ENCODE measurements at places on chromosomes 3 and 15.

DNA sequence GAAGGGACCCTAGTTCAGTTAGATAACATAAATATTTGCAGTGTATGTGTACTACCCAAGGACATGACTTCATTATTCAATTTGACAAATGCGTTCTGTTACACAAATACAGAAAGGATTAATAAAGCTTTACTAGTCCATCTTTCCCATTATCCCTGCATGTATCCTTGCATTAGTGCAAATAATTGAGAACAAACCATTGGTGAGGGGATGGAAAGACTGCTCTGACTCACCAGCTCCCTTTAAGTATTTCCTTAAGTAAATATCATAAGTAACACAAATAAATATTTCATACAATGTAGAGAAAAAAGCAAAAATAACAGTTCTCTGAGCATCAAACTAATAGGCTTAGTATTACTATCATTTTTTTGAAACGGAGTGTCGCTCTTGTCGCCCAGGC, 1.9 kb upstream of the GPD1L start:
- no peak for DNase-seq

DNA sequence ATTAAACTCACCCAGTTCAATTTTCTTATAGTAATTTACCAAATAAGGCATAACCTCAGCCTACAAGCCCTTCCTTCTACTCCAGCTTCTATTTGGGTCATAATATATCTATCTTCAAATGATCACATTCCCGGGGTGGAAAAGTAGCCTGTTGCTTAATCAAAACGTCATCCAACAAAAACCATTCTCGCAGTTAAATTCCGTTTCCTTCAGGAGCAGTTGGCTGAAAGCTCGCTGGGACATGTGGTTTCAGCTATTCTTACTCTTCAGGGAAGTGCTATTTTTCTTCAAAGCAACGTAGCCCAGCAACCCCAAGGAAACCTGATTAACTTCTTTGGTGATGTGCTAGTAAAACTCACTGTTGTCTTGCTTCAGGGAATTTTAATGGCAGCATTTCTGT, 59.6 kb downstream of the MAGI1 start:
- no peak for DNase-seq

DNA sequence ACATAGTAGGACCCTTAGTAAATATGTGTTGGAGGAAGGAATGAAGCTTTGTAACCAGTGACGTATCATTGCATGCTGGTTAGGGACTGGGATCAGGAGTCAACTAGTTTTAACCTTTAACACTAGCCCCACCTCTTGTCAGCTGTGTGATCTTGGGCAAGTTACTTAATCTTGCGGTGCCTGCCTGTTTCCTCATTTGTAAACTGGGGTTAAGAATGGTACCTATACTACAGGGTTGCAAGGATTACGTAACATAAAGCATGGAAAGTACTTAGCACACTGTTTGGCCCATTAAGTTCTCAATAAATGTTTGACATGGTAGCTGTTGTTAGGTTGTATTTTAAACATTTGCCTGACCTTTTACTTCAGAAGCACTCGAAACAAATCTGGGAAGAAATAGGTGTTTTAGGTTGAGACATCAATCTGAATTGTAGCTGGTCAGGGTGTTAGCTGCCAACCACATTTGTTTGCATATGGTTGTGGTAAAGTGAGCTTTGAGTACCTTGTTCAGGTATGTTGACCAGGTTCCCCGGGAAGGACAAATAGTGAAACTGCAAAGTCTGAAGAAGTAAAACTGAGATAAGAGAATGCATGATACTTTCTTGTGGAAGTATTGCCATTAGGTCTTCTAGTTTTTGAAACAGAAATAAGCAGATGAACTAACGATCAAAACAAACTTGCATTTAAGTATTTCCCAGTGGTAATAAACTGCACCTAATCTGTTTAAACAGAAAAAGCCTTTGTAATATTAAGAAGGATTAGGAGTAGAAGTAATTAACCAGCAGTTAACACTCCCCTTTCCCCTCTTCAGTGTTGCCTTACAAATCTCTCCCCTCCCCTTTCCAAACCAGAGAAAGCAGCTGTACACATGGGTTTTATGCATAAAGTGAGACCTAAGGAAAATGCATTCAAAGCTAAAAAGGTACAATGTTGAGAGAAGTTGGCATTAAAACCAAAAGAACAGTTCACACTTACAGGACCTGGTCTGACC, 25.8 kb upstream of the SCAANT1 start:
- DNase-seq, result no peak

DNA sequence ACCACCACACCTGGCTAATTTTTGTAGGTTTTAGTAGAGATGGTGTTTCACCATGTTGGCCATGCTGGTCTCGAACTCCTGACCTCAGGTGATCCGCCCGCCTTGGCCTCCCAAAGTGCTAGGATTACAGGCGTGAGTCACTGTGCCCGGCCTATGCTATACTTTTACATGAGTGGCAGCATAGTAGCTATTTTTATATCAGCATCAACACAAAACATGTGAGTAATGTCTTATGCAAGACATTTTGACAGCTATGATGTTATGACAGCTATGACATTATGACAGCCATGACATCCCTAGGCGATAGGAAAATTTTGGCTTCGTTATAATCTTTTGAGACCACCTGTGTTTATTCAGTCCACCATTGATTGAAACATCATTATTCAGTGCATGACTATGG, 4.1 kb upstream of the NAALADL2 start:
- DNase-seq, result no peak

GRCh38 chr15:70258369-70259027, 160.8 kb upstream of the TLE3 start:
- no peak for DNase-seq

DNA sequence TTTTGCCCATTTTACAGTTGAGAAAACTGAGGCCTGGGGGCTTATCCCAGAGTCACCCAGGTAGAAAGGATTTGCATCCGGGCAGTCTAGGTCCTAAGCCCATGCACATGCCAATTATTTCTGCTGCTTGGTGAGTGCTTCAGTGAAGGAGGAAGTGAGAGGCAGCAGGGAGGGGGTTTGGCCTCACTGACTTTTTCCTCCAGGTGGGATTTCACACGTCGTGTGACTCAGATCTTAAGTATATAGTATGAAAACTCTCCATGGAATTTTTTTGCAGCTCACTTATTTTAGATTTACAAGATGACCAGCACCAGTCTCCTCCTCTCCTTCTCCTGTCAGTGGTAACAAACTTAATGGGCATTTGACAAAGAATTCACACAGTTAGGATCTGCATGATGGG, 4.6 kb downstream of the ITGA11 start:
- no peak for DNase-seq

- DNase-seq, result no peak
Measured at GRCh38 chr3:106232956-106233355, 364.1 kb upstream of the CBLB start.

GRCh38 chr15:26049900-26050657, 187.0 kb upstream of the ATP10A start:
- no peak for DNase-seq

- no peak for DNase-seq
Measured at GRCh38 chr15:26598704-26599103, 174.2 kb downstream of the GABRB3 start.

- no peak for DNase-seq
Measured at GRCh38 chr15:31169558-31169957, 68.0 kb upstream of the TRPM1 start.

DNA sequence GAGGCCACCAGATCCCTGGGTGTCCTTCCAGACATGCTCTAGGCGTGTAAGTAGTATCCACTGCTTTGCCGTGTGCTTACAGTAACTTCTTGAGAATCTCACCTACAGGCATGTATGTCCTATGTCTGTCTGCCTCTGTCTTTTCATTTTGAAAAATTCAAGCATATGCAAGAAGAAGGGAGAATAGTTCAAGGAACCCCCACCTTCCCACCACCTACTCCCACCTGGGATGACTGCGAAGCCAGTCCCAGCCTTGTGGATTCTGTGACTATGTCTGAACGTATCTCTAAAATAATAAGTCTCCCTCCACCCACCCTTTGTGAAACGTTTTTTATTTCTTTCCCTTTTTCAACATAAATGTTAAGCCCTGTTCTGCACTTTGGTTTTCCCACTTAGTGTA, 15.0 kb downstream of the CHST13 start:
- DNase-seq, result no peak

DNA sequence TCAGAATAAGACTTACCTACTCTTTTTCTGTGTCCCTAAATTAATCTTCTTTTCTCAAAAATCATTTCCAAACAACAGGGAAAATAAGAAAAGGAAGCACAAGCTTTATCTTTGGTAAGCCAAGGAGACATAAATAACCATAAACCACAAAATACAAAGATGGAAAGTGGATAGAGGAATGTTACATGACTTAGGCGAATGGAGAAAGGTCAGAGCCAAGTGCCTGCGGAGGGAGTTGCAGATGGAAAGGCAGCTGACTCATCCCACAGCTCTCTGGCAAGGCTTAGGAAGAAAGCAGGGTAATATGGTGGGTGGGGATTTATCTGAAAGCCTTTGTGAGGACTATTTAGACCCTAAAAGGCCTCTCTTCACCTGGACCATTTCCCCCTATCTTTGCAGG, 72.8 kb downstream of the GALK2 start:
- no peak for DNase-seq

- no peak for DNase-seq
Measured at GRCh38 chr15:25374143-25374542, 64.7 kb downstream of the UBE3A start.

DNA sequence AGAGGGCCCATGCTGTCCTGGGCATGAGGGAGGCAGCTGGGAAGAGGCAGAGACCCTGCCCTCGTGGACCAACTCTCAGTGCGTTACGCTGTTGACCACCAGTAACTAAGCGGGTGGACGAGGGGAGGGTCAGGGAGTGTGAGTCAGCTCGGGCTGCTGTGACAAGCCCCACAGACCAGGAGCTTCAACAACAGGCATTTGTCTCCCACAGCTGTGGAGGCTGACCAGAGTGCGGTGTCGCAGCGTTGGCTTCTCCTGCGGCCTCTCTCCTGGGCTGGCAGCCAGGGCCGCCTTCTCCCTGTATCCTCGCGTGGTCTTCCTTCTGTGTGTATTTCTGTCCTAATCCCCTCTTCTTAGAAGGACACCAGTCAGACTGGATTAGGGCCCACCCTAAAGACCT, 13.0 kb downstream of the EFCC1 start:
- no peak for DNase-seq

GRCh38 chr3:57397175-57398026, 104.9 kb upstream of the ASB14 start:
- no peak for DNase-seq

DNA sequence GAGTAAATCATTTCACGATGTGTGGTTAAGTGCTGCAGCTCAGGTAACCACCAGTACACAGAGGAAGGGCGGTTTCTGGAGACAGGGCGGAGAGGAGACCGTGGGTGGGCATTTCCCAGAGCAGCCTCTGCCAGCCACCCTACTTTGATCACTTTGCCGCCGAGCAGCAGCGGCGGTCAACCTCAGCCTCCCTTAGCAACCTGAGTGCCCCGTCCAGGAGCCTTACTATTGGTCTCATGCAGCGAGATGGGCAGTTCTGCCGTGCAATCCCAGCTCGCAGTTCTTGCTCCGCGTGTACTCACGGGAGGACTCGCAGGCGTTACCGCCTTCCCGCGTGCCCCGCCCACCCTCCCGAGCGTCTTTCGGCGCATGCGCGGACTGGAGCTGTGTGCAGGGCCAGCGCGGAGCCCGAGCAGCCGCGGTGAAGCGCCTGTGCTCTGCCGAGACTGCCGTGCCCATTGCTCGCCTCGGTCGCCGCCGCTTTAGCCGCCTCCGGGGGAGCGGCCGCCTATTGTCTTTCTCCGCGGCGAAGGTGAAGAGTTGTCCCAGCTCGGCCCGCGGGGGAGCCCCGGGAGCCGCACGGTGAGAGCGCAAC, at the start of gene AKAP13:
Gene AKAP13, plus strand, starts transcription at position 387 of the 595 bp plus-strand sequence. CDS start 105,118 bp downstream, outside the sequence.
- peak; percentile 95 for DNase-seq

DNA sequence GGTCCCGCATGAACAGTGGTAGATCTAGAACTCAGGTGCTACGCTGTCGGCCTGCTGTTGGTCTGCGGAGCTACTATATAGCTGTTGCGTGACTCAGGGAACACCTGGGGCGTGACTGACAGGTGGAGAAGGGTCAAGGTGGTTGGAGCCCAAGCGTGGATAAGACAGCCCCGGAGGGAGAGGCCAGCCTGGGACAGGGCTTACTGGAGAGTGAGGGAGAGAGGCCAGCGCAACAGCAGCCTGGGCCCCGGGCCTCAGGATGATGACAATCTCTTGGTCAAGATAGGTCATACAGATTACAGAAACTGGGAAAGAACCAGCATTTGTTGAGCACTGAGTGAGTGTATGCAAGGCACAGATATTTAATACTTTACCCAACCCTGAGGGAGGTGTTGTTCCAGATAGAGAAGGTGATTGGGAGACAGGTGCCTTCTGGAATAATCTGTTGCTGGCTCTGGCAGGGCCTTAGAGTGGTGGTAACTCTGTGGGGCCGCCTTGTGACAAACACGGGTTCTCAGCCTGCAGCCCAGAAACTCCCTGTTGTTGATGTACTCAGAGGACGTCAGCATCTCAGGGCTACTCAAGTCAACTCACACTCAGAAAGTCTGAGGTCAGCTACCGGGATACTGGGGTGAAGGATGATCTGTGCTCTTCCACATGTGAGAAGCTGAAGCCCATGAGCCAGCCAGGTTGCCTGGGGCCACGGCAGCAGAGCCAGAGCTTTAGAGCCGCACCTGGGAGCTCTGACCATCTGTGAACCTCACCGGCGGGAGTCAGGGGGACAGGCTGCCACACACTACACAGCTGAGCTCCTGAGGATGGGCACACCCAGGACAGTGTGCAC, 265.4 kb upstream of the HES1 start:
- no peak for DNase-seq

DNA sequence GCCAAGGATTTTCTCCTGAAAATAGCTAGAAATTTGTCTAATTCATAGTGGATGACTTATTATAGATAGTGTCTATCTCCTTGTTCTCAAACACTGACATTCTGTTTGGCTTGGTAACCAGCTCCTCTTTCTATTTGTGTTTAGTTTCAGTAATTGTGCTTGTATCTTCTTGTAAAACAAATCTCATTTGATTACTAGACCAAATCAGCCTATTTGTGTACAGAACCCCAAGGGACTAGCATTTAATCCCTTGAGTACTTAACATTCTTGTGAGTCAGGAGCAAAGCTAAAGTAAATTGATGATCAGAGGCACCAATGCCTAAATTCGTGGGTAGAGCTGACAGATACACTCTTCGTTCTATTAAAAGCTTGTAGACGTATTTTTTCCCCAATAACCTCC, 306.5 kb upstream of the SLITRK3 start:
- DNase-seq, result no peak

DNA sequence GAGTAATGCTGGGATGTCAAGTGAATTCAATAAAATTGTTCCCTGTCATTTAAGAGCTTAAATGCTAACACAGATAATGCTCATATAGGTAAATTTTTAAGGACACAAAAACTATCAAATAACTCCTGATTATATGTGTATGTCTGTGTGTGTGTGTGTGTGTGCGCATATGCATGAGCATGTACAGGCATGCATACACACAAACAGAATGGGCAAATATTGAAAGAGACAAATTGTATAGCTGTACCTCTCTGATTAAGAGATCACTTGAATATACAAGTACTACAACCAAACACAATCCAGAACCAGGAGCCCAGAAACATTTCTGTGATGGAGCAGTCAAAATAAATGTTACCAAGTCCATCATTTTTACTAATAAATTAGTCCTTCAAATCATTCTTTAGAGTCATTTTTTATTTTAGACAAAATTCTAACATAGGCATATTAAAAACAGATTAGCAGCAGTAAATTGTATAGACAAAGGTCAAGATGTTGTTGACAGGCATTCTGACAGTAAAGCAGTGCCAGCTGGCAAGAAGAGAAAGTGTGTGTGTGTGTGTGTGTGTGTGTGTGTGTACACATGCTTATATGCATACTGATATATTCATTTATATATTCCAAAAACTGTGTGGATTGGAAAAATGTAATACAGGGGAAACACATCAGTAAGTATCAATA, 145.3 kb downstream of the CD47 start:
- no peak for DNase-seq

Measured in GOT3 (cell line).